ENCODE measurements at places on chromosomes 1 and 21.
A peak's percentile ranks its signal among the peaks of the same experiment; 100 is the strongest.

- peak; percentile 30 for DNase-seq
Measured at GRCh38 chr1:61299463-61299862, 217.1 kb downstream of the NFIA start.

DNA sequence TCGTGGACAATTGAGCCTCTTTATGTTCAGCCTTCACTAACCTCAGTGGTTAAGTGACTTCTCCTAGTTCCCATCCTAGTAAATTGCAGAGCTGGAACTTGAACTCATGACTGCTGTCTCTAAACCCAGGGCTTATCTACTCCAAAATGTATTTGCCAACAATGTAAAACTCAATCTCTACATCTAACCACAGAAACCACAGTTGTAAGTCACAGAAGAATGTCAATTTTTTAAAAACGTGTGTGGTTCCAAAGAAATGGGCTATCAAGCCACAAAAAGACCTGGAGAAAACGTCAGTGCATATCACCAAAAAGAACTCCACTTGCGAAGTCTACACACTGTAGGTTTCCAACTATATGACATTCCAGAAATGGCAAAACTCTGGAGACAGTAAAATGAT, 172.6 kb upstream of the HMCN1 start:
- DNase-seq = peak; percentile 54

DNA sequence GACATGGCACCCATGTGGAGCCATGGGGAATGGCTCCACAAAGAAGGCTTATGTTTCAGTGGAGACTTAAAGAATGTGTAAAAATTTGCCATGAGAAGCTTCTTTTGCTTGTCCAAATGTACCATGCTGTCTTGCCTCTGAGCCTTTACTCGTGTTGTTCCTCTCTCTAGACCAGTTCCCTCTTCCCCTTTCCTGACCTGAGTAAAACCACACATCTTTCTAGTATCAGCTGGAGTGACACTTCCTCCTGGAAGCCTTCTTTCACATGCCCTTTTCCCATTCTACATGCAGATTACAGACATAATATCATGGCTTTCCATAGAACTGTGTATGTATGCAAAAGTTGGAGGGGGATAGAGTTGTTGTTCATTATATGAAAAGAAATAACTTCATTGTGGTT, 13.6 kb upstream of the GPX7 start:
- DNase-seq = no peak

- no peak for DNase-seq
Measured at GRCh38 chr1:245025525-245025924, 129.3 kb upstream of the KIF26B start.

GRCh38 chr1:179038528-179039281, 13.0 kb downstream of the FAM20B start:
- DNase-seq = peak; percentile 43
